ENCODE measurements at places on chromosomes 7 and 10.

- no peak for DNase-seq
Observed at GRCh38 chr10:71638822-71639719, 80.5 kb downstream of the C10orf105 start.

DNA sequence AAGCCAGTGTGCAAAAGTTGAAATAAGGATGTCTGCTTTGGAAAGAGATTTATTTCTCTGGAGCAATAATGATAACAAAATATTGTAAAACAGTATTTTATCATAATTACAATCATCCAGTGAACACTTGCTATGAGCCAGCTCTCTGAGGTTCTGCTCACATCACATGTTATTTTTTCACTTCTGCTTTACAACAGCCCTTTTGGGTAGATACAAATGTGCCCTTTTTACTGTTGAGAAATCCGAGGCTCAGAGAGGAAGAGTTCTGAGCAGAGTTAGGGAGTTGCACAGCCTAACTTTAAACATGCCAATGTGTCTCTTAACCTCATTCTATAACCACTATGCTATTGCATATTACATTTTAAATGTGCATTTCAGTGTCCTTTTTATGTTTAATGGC lies 232.6 kb upstream of the CDC14C start:
- DNase-seq, result no peak

DNA sequence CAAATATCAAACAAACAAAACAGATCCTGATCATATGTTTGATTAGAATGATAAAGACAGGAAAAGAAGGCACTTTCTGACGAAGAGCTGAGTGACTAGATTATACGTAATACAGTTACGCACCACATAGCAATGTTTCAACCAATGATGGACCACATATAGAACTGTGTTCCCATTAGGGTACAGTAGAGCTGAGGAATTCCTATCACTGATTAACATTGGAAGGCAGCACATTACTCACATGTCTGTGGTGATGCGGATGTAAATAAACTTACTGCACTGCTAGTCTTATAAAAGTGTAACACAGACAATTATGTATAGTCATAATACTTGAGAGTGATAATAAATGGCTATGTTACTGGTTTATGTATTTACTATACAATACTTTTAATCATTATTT lies 98.3 kb downstream of the PTN start:
- no peak for DNase-seq

DNA sequence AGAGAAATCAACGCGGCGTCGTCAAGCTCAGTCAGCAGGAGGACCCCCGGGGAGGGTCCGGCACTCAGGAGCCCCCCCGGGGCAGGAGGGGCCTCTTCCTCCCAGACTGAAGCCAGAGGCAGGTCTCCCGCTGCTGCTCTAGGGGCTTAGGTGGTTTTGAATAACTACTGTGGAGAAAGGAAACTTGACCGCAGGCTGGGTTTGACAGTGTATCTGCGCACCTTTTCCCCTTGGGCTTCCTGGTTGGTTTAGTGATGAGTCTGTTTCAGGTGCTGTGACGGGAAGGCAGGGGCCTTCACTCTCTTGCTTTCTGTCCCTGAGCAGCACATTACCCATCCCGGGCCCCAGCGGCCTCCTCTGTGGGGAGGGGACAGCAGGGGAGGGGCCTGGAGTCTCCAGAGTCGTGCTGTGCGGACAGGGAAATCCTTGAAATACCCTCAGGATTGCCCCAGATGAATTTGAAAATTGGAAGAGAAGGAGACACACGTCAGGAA lies 262.2 kb downstream of the ADARB2 start:
- no peak for DNase-seq

DNA sequence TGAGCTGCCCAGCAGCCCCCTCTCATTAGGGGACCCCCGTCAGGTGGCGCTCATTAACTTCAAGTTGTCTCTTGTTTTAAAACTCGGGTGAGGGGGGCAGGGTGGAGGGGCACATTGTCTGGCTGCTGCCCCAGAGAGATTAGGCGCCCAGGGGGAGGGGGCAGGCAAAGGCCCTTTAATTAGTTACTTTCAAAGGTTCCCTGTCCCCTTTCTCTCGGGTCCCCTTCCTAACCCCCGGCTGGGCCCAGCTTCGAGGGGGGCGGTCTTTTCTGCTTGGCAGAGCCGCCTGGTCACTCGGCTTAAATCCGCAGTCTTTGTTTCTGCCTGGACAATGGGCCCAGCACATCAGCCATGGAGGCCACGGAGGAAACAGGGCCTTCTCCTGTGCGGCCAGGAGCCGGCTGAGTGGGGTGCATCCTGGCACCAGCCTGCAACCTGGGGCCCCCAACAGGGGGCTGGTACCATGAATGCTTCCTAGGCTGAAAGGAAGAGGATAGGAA lies 38.9 kb upstream of the SLF2 start:
- no peak for DNase-seq

- no peak for DNase-seq
Observed at GRCh38 chr7:48360574-48360973, 189.3 kb downstream of the ABCA13 start.

DNA sequence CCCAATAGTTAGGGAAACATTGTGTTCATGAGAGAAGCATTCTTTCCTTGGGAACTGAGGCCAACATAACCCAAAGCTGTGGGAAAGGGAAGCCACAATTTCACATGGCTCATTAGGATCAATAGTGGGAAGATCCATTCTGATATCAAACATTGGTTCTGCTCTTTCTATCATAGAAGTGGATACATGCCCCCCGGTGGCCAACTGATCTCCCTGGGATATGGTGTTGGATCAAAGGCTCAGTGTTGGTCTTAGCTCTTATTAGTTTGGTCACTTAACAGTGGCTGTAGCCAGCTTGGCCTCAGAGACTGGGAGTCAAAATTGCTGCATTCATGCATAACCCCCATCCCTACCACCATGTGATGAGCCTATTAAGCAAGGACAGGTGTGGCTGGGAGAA lies 6.7 kb upstream of the GIMAP4 start:
- DNase-seq, result no peak

- no peak for DNase-seq
Observed at GRCh38 chr7:151568956-151569940, 49.6 kb upstream of the RHEB start.

GRCh38 chr7:12373580-12374263 lies 29.9 kb downstream of the VWDE start:
- no peak for DNase-seq

DNA sequence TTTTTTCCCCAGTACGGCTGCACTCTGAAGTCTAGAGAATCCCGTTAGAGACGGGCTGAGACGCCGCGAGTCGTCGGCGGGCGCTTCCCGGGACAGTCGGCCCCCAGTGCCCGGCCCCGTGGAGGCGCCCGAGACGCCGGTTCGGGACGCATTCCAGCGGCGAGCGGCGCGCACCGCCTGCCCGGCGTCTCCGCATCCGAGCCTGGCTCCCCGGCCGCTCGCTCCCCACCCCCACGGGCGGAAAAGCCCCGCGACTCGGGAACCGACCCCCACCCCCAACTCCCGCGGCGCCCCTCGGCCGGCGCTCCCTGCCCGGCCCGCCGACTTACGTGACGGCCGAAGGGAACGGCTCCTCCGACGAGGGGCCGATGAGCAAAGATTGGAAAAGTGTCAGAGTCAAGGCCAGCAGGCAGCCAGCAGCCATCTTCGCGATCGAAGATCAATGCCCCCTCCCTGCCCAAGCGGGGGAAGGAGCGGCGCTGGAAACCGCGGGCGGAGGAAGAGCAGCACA lies 486 bp downstream of the CACNA2D1 start:
- no peak for DNase-seq

- no peak for DNase-seq
Observed at GRCh38 chr7:101390901-101391301, 28.2 kb downstream of the COL26A1 start.

- no peak for DNase-seq
Observed at GRCh38 chr10:12187321-12187905, 8.3 kb downstream of the NUDT5 start.

Measured in activated naive CD4-positive, alpha-beta T cell (primary cell).